ENCODE measurements at places on chromosomes 12 and 14.

GRCh38 chr14:93047661-93048060 lies 68.1 kb downstream of the ITPK1 start:
- no peak for DNase-seq

DNA sequence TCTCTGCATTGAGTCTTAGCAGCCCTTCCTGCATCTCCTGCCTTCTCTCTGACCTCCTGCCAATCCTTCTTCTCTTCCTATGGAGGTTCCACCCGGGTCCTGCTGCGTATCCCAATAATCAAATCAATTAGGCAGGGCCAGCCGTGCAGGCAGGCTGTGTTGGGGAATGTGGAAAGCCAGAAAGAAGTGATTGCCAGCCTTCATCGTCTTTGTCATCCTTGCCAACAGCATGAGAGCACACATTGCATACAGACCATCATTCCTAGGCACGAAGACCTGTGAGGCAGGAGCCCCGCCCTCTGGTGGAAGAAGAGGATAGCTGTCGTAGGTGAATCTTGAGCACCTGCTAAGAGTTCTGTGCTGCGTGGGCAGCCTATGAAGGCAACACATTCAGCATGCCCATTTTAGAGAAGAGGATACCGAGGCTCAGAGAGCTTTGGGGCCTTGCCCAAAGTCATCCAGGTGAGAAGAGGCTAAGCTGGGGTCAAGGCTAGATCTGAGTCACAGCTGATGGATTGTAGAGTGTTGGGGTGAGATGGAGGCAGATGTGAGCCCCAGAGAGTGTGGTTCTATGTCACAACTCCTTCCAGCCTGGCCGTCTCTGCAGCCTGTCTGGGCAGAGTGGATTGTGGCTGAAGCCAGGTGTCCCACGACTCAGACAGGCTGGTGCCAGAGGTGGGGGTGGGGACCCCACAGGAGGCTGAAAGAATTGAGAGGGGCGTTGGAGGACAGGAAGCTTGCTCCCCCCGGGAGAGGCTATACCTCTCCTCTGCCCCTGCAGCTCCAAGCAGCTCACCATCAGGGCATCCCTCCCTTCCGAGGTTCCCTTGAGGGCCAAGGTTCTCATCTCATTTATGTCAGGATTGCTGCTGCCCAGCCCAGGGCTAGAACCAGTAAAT lies 12.7 kb downstream of the C14orf132 start:
- no peak for DNase-seq

DNA sequence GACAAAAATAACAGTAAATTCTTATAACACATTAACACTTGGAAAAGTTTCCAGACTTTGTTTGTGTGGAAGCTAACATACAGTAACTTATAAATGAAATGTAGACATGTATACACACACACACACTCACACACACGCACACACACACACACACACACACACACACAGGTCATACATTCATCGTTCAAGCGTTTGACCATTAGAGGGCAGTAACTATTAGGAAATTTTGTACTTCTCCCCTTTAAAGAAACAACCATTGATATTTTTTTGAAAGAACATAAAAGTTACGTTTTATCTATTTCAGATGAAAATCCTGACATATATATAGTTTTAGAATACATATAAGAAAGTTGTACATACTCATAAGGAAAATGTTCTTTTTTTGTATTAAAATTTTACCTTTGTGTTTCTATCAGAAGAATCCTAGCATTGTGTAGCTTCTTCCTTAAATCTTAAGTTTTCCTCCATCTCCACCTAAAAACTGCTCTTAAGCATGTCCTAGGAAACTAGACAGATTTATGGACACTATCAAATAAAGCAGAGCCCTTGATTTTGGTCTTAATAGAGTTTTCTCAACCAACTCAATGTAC lies 29.0 kb downstream of the PTPRQ start:
- peak; percentile 28 for DNase-seq

DNA sequence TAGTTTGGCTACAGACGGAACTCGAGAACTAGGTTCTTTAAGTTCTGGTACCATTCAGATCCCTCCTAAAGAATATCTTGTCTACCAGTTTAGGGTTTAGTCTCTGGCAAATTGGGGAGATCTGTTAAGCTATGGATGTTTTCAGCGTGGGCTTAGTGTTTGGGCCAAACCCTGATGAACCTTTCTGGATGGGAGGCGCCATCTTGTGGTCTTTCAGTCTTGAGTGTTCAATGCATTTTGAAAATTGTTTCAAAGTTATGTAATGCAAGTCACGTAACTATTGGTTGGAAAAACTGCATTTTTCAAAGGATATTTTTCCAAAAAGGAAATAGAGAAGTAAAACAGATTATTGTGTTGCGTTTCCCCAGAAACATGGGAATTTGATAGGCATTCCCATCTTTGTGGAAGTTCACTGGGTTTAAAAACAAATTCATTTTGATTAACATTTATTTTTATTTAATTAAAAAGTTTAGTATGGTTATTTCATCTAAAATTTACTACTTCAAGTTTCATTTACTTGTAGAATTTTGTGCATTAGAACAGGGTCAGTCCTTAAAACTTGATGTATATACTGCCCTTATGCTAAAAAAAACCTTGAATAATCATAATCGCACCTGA lies 169.0 kb downstream of the PRIMA1 start:
- DNase-seq = peak; percentile 6

- no peak for DNase-seq
These were observed 292.4 kb upstream of the PWP1 start for GRCh38 chr12:107393043-107393717.

DNA sequence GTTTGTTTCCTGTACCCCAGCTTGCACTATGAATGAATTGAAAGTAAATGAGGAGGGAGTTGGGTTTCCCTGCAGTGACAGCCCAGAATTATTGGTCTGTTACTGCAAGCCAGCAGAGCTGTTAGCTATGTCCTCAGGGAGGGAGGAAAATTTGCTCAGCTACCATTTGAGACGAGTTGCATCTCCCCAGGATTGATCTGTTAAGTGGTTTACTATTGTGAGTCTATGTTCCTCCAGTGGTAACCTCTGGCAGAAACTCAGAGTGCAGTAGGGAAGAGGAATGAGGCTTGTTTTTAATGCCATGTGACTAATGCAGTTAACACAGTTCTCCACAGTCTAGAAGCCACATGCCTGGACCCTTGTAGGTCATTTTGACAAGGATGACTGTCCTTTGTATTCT lies 173.9 kb downstream of the SLC15A4 start:
- DNase-seq = no peak

DNA sequence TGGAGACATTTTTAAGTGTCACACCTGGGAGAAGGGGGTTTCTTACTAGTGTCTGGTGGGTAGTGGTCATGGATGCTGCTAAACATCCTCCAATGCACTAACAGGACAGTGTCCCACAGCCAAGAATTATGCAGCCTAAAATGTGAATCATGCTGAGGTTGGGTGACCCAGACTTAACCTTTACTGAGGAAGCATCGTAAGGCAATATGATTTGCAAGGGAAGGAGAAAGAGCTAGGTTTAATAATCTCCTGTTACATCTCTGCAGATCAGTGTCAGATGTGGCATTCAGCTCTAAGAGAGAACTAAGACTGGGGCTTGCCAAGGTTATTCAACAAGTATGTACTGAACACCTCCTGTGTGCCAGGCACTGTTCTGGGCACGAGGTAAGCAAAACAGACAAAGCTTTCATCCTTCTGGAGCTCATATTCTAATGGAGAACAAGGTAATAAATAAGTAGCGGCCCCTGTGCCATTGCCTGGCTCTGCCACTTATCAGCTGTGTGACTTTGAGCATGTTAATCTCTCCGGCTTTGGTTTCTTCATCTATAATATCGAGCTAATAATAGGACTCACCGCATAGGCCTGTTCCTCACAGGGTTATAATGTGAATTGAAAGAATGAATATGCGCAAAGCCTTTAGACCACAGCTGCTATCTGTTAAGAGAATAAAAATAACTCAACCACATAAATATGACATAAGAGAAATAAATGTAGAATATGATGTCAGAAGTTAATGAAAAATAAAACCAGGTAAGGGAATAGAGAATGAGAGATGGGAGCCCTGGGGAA lies 13.5 kb upstream of the GOLGA5 start:
- DNase-seq = no peak

GRCh38 chr12:90216815-90217214 lies 508.2 kb upstream of the ATP2B1 start:
- no peak for DNase-seq

DNA sequence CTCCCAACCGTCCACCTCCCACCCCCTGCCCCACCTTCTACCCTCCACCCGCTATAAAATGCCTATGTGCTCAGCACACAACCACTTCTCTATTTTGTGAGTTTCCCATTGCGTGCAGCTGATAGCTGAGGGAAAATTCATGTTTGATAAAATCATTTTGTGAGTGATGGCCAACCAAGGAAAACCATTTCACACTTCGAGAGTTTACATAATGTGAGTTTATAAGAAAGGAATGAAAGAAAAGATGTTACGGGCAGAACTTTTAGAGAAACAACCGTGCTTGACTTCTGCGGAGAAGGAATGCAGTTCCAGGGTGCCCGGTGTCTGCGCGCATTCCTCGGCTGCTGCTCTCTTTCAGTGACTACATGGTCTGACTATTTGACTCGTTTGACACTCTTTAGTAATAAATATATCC lies 140.9 kb downstream of the EFCAB11 start:
- no peak for DNase-seq

GRCh38 chr14:54787261-54787660 lies 115.4 kb downstream of the GCH1 start:
- no peak for DNase-seq

DNA sequence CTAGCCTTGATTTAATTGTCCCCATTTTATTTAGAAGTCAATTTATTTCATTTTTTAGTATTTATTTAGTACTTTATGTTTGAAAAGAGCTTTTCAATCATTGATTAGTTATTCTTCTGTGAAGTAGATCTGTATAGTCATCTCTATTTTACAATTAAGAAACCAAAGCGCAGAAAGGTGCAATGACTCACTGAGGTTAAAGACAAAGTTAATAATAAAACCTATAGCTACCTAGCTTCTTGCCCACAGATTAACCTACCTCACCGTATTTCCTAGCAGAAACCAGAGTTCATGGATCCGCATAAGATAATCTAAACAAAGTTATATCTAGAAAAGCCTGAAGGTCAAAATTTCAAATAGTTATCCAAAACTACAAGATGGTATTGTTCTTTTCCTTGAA lies 176.4 kb downstream of the GRIN2B start:
- no peak for DNase-seq

Measured in smooth muscle cell of the brain vasculature (primary cell).